ENCODE measurements at places on chromosomes 6 and 20.

DNA sequence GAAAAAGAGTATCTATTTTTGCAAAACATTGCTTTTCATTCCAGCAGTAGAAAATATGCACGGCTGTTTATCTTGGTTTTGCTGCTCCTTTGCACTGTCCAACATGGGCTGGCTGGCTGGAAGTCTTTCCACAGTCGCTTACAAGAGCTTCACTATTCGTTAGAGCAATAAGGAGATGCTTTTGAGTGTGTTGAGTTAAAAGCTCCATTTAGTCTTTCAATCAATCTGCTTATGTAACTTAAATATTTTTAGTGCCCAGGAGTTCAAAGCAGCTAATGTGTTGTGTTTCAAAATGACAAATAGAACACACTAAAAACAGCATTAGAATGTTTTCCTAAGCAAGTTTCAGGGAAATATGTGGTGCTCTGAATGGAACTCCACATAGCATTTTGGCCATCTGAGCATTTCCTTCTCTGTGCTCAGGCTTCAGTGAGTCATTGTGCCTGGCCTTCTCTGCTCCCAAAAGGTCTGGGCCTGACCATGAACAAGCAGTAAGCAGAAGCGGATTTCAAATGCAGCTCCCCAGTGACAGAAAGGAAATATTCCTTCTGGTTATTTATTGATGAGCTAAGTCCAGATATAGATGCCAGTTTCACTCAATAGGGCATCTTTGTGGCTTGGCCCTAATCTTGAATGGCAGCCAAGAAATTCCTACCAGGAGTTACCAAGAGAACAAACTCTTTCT is 580.3 kb downstream of the TENT5A start:
- DNase-seq = no peak

GRCh38 chr6:130189531-130190397 is 33.0 kb downstream of the SAMD3 start:
- DNase-seq = no peak

- DNase-seq = no peak
Measured at GRCh38 chr20:35514371-35514932, 15.0 kb downstream of the C20orf173 start.

DNA sequence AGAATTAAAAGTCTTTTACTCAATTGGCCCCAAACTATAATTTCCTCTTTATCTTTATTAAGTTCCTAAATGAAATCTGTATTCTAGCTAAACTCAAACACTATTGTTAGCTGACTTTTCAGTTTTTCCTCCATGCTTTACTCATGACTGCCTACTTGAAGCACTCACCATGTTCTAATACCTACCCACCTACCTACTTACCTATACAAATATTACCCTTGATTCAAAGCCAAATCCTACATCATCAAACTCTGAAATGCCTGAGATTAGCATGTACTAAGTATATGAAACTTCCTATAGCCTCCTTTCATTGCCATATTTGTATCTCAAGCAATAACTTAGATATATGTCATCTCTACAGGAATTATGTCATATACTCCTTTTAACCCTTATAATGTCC is 259.7 kb downstream of the HDGFL1 start:
- no peak for DNase-seq

GRCh38 chr20:62910777-62911497 is 15.4 kb downstream of the DIDO1 start:
- DNase-seq = no peak

DNA sequence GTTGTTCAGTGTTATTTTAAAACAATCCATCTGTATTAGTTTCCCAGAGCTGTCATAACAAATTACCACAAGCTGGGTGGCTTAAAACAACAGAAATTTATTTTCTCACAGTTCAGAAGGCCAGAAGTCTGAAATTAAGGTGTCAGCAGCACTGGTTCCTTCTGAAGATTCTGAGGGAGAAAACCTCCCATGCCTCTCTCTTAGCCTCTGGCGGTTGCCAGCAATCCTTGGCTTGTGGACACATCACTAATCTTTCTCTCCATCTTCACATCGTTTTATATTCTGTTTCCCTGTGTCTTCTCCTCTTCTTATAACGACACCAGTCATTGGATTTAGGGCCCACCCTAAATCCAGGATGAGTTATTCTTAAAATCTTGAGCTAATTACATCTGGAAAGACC is 70.2 kb upstream of the EPB41L1 start:
- DNase-seq = no peak

GRCh38 chr20:31560094-31560745 is 44.9 kb upstream of the ID1 start:
- peak; percentile 70 for DNase-seq

DNA sequence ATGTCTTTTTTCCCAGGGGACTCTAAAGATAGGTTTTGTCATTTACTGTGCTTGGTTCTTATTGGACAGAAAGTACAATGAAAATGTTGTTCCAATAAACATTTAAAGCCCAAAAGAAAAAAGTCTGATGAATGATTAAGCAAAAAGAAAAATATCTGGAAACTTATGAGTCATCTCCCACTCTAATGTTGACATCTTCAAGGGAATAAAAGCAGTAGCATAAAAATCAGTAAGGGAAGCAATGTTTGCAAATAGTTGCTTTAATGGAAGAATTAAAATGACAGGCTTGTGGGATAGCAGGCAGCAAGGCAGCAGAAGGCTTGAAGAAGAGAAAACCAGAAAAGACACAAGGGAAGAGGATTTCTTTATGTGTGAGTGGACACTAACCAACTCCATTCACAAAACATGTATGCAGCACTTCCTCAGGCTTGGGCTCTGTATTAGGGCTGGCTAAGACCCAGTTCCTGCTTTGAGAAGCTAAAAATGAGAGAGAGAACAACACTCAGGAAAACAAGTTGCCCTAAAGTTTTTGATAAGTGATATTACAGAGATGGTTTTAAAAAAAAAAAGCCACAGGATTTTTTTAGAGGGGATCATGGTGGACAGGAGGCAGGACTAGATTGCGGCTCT is 263.2 kb upstream of the NT5E start:
- no peak for DNase-seq
